ENCODE measurements at places on chromosomes 13 and 19.

DNA sequence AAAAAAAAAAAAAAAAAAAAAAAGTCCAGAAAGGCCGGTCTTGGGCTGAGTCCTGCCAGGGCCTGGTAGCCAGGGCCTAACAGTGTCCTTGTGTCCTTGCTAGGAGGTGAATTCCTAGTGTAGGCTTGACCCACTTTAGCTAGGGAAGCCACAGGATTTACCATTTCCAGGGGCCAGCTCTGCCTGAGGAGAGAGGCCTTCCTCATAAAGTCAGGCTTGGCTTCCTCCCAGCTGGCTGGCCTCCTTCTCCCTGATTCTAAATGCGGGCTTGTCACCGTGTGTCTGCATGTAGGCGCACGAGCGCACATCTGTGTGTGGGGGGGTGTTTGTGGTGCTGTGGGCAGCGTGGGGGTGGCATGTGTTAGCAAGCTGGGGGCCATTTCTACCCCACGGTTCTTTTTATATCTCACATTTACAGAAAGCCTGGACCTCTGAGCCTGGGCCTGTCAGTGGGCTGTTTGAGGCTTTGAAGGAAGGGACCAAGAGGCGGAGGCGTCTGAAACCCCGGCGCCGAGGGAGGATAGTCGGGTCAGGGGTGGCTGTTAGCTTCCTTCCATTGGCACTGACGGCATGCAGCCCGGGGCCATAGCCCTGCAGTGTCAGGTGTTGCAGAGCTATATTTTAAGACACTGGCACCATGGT is 31.7 kb downstream of the IER2 start:
- peak; percentile 55 for DNase-seq

DNA sequence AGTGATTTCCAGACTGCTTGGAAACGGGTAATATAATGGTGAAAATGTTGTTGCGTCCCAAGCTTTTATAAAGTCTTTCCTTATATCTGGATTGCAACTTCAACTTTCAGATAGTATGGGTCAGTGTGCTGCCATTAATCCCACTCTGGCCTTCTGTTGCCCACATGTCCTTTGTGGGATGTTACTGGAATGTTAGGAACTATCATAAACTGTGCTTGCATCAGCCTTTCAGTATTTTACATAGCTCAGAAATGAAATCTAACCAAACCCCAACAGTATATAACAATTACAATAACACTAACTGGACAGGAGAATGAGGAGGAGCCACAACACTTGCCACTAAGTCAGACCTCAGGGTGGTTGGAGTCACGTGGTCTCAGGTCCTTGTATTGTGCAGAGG is 78.9 kb downstream of the LNX2 start:
- no peak for DNase-seq

DNA sequence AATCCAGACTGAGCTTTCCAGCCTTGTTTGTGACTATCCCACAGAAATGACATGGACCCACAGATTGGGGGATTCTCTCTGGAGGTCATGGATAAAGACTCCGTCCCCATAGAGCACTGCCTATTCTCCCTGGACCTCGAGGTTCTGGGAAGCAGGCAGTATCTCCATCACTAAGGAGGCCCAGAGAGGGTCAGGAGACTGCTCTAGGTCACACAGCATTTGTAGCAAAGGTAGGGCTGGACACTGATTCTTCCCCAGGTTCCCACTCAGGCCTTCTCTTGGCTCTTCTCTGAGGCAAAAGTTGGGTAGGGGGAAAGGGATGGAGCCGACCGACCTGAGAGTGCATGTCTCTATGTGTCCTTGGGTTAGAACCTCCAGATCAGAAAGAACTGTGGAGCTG is 80.9 kb downstream of the PTPRS start:
- DNase-seq = no peak

DNA sequence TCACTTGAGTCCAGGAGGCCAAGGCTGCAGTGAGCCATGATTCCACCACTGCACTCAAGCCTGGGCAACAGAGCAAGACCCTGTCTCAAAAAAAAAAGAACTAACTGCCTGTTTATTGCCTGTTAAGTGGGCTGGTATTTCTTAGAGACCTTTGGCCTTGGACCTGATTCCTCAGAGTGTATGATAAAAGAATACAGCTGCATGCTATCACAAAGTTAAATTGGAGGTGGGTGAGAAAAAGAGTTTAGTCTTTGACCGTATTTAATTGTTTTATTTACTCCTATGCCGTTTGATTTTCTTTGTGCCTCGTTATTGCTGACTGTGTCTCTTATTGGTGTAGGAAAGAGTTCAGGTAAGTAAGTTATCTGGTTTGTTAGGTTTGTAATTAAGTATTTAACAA is 25.3 kb upstream of the DPY19L3 start:
- DNase-seq = no peak

DNA sequence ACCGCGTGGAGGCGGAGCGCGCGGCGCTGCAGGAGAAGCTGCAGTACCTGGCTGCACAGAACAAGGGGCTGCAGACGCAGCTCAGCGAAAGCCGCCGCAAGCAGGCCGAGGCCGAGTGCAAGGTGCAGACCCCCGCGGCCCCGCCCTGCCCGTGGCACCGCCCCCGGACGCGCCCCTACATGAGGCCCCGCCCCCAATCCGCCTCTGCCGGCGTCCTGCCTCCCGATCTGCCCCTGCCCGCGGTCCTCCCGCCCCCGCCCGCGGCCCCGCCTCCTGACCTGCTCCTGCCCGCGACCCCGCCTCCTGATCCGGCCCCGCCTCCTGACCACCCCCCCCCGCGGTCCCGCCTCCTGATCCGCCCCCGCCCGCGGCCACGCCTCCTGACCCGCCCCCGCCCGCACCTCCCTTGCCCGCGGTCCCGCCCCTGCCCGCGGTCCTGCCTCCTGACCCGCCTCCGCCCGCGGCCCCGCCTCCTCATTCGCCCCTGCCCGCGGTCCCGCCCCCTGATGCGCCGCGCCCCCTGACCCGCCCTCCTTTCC is 11.7 kb downstream of the PRR36 start:
- DNase-seq = no peak

DNA sequence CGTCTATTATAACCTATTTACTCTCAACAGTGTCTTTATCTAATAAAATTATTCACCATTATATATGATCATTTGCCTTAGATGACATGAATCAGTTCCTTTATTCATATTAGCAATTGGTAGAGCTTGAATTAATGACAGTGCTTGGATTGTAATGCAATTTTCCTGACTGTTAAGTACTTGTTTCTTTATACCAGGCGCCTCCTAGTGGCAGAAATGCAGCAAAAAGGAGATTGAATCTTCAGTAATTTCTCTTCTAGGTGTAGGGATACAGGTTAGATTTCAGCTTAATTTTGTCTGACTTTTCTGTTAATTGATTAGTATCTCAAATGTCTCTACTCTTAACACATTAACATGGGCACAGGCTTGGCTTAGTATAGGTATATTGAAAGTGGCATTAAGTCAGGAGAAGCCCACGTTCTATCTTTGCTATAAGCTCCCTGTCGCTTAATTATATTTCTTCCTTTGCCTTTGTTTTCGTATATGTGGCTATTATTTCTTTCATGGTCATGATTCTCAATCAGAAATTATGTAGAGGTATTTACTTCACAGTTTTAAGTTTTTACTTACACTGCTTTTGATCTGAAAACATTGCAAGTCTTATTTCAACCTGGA is 9.1 kb upstream of the LHFPL6 start:
- DNase-seq = peak; percentile 37

DNA sequence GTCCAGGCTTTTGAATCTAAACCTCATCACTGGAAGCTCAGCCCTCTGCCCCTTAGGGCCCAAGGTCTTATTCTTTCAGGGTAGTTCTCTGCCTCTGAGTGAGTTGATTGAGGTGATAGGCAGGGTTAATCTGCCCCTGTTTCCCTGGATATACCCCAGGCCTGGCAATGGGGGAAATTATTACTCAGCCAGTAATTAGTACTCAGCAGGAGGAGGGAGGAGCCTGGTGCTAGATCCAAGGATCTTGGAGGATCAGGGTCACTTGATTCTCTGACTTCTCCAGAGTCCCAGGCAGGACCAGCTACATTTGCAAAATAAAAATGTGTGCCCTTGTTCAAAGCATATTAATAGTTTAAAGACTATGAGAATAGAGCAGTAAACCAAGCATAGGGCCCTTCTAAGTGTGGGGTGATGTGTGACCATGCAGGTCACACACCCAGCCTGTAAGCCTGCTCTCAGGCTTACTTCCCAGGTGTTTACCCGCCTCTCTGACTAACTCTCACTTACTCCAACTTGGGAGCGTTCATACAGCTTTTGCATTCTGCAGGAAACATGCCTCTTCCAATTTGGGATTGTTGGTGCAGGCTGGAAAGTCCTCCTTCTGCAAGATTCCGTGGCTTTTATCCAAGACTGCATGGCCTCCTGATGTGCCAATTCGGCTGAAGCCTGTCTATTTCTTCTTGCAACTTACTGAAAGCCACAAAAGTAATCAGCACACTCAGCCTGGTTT is 7.9 kb upstream of the STK24 start:
- DNase-seq = no peak

GRCh38 chr19:3285647-3286176 is 61.3 kb downstream of the CELF5 start:
- no peak for DNase-seq

DNA sequence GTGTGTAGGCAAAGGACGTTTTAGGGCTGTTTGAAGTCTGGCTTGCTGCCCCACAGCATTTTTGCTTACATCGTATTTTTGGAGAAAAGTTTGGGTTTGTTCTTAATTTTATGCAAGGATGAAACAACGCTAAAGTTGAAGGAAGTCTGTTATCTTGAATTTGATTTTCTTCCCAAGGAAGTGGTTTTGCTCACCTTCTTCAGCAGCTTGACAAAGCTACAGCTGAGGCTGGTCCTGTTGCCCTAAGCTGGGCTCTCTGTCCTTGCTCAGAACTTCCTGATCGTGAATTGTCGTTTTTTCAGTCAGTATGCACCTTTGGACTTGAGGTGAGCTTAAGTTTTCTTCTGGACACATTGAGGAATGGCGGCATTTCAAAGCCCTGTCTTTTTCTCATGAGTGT is 62.1 kb upstream of the GSX1 start:
- DNase-seq = no peak

- DNase-seq = no peak
These were observed 17.7 kb downstream of the HPN start for GRCh38 chr19:35059006-35059798.

DNA sequence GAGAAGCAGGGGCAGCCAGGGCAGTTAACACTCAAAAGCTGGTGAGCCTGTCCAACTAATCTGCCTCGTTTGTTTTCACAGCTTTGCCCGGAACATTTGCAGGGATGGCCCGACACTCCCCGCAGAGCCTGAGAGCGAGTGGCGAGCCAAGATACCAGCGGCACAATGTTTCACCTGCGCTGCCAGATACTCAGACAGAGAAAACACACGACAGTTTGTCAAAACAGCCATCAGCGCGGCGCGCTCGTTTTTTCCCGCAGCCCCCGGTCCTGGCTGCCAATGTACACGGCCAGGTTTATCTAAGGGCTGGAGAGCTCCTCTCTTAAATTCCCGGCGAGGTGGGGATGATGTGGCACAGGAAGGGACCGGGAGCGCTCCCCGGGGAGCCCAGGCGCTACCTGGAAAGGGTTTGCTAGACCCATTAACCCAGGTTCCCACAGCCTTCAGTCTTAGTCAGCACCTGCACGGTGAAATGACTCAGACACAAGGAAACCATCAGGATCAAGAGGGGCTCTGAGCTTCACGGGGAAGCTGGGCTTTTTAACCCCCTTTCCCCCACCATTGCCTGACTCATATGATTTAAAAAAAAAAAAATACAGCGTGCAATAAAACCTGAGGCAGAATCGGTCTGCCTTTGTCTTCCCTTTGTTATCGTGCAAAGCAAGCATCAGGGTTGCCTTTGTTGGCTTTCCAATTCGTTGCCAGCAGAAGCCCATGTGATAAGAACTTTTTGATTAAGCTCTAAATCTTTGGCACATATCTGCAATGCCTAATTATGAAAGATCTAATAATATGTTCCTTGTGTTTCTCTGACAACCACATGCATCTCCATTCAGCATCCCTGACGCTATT is 186.2 kb downstream of the EFNB2 start:
- no peak for DNase-seq

GRCh38 chr13:40777166-40777808 is 6.3 kb upstream of the MRPS31 start:
- DNase-seq = peak; percentile 72

DNA sequence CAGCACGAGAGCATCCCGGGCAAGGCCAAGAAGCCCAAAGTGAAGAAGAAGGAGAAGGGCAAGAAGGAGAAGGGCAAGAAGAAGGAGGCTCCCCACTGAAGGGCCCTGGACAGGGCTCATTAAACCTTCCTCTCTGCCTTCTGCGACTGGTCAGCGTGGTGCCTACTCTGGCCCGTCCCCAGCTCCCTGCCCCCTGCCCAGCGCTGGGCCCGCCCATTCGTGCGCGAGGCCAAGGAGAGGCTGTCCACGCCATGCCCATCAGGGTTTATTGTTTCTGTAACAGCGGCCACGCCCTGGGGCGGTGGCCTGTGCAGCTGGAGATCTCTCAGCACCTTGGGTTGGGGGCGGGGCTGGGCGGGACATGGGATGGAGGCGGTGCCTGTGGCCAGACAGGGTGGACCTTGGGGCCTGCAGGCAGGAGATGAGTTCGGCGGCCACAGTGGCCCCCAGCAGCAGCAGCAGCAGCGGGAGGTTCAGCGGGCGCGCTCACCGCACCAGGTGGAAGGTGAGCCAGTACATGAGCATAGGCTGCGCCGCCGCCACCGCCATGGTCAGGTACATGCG is 897 bp downstream of the C19orf33 start:
- no peak for DNase-seq

- peak; percentile 18 for DNase-seq
These were observed 14.8 kb upstream of the ZNF431 start for GRCh38 chr19:21127001-21127400.

DNA sequence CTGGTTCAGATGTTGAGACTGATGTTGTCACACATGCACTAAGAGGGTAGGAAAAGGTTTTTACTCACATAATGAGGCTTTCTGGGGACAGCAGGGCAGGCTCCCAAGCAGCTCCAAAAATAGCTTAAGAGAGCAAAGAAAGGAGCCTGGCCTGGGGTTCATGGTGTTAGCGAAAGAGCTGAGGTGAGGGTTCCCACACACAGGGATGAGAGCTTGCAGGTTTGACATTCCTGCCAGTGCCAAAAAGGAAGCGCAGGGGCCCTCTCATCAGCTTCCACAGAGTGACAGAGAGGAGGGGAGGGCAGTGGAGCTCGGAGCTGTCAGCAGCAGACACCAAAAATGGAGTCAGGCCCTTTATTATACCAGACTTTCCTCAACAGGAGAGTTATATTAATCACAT is 65.5 kb upstream of the FAM216B start:
- no peak for DNase-seq

GRCh38 chr19:41575998-41576397 is at the start of gene CEACAM21:
Gene CEACAM21 (plus strand): TSS chr19:41576166. CDS start chr19:41576275, 109 bp downstream.
- peak; percentile 64 for DNase-seq

GRCh38 chr19:48340995-48341394 is 15.6 kb downstream of the EMP3 start:
- DNase-seq = no peak

GRCh38 chr19:28289295-28290063 is 923.5 kb downstream of the UQCRFS1 start:
- DNase-seq = no peak

- DNase-seq = no peak
These were observed 328.9 kb upstream of the SLC10A2 start for GRCh38 chr13:103395139-103395538.

DNA sequence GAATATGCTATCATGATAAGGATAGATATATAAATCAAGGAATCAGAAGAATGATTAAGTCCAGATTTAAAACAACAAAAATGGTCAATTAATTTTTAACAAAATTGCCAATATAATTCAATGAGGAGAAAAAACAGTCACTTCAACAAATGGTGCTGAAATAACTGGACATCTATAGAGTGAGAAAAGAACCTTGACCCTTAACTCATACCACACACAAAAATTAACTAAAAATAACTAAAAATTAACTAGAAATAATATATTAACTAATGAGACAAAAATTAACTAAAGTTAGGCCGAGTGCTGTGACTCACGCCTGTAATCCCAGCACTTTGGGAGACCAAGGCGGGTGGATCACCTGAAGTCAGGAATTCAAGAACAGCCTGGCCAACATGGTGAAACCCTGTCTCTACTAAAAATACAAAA is 9.5 kb downstream of the LGALS7 start:
- DNase-seq = no peak

All from GF-D8 (cell line).